Nasal cavity respiratory epithelium epithelial cell of viscerocranial mucosa (primary cell): ENCODE measurements at places on chromosomes 7 and 10. TPM values are rescaled to one million over a fixed set of nuclear protein-coding genes. Genes with fewer than 3 reads are reported as not detected.

Gene LIPN
- total RNA-seq: 5.8 TPM in 1 of 2 replicates, not detected in the other

Gene SEC23IP
- 26.3 and 52.6 TPM in 2 replicates for total RNA-seq

Gene CLRN3
- total RNA-seq: not detected in 2 replicates

Gene CC2D2B
- total RNA-seq: 0.14 TPM in 1 of 2 replicates, not detected in the other

Gene CDNF
- total RNA-seq: 1.2 and 1.4 TPM in 2 replicates

Gene SLC39A12
- total RNA-seq: not detected in 2 replicates

Gene DDC
- not detected in 2 replicates for total RNA-seq

Gene JCAD
- total RNA-seq: under 0.01 and 0.43 TPM in 2 replicates

Gene EPC1
- total RNA-seq: 20.5 and 29.1 TPM in 2 replicates

Gene C10orf88
- 14.4 and 14.9 TPM in 2 replicates for total RNA-seq

Gene OPN1SW
- not detected in 2 replicates for total RNA-seq

Gene PIK3AP1
- total RNA-seq: 0.64 and 1.0 TPM in 2 replicates

Gene EPHA1
- 24.3 and 53.9 TPM in 2 replicates for total RNA-seq

Gene CYP3A7
- 0.07 TPM in 1 of 2 replicates, not detected in the other for total RNA-seq

Gene GPR15LG
- under 0.01 and 1.2 TPM in 2 replicates for total RNA-seq

Gene ZPBP
- total RNA-seq: not detected in 2 replicates

Gene C10orf143
- total RNA-seq: 0.34 and 0.78 TPM in 2 replicates

Gene CRPPA
- 0.34 and 1.00 TPM in 2 replicates for total RNA-seq

Gene GTF2IRD1
- 22.2 and 35.3 TPM in 2 replicates for total RNA-seq

Gene SLC18A3
- not detected in 2 replicates for total RNA-seq

Gene ACTR3C
- total RNA-seq: 5.5 and 12.2 TPM in 2 replicates

Gene MMRN2
- 0.21 and 8.9 TPM in 2 replicates for total RNA-seq

Gene PLA2G12B
- not detected in 2 replicates for total RNA-seq

Gene BICC1
- 0.68 and 3.8 TPM in 2 replicates for total RNA-seq

Gene GNGT1
- total RNA-seq: not detected in 2 replicates

Gene PARD3
- total RNA-seq: 88.2 and 133 TPM in 2 replicates

Gene KAZALD1
- total RNA-seq: 0.78 and 2.4 TPM in 2 replicates

Gene CCDC146
- total RNA-seq: 2.1 and 6.8 TPM in 2 replicates

Gene ATP6V1F
- total RNA-seq: 130 and 144 TPM in 2 replicates

Gene H2BK1
- not detected in 2 replicates for total RNA-seq

Gene LRRC17
- 0.28 and 0.68 TPM in 2 replicates for total RNA-seq

Gene TRPV5
- not detected in 2 replicates for total RNA-seq

Gene TDRD1
- not detected in 2 replicates for total RNA-seq

Gene PPP1R17
- not detected in 2 replicates for total RNA-seq
